Progenitor cell of endocrine pancreas (in vitro differentiated cells): ENCODE measurements at places on chromosomes 3 and 15. TPM values are rescaled to one million over a fixed set of nuclear protein-coding genes. Genes with fewer than 3 reads are reported as not detected.

- no peak overlapping the region for H3K27ac ChIP-seq
- H3K27me3 ChIP-seq: peaks cover 24% of the 10 kb centered on the region
- H3K4me3 ChIP-seq: no peak overlapping the region
- no peaks in the 10 kb centered on the region for H3K36me3 ChIP-seq
These were observed 54.5 kb upstream of the GATA2 start for GRCh38 chr3:128547368-128547987.

PEX5L gene
- total RNA-seq: 1.0 and 1.9 TPM in 2 replicates

GRCh38 chr3:5205165-5205941, 17.8 kb downstream of the EDEM1 start:
- no peak for DNase-seq
- peaks cover 57% of the 10 kb centered on the region for H3K36me3 ChIP-seq

GRCh38 chr15:65081758-65082157, 5.2 kb downstream of the KBTBD13 start:
- no peak for DNase-seq
- H3K4me1 ChIP-seq: peaks cover 23% of the 10 kb centered on the region

- no peak for DNase-seq
- H3K27ac ChIP-seq: peak overlapping the region; percentile 24
- no peaks in the 10 kb centered on the region for H3K36me3 ChIP-seq
- H3K4me3 ChIP-seq: no peak overlapping the region
- peaks cover 7% of the 10 kb centered on the region for H3K4me1 ChIP-seq
These were observed 30.0 kb upstream of the CYP11A1 start for GRCh38 chr15:74397239-74398068.

DNA sequence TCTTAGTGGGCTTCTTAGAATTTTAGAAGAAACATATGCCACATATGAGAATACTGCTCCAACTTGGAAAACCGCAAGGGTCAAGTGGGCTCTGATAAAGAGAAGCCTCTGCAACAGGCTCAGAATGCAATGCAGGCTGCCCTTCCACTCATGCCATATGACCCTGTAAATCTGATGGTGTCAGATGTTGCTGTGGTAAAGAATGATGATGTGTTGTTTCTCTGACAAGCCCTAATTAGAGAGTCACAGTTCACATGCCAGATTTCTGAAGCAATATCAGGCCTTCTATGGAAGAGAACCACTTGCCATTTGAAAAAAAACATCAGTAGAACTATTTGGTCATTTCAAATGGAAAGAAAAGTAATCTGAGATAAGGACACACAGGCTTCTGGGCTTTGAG, 749.6 kb downstream of the AGBL1 start:
- no peak overlapping the region for H3K27ac ChIP-seq
- no peaks in the 10 kb centered on the region for H3K4me1 ChIP-seq
- DNase-seq: no peak
